ENCODE measurements at places on chromosomes 16 and 17. TPM values are rescaled to one million over a fixed set of nuclear protein-coding genes. Genes with fewer than 3 reads are reported as not detected.

The BAIAP3 gene
- total RNA-seq: 0.18 TPM

The GAS2L2 gene
- not detected for total RNA-seq

DNA sequence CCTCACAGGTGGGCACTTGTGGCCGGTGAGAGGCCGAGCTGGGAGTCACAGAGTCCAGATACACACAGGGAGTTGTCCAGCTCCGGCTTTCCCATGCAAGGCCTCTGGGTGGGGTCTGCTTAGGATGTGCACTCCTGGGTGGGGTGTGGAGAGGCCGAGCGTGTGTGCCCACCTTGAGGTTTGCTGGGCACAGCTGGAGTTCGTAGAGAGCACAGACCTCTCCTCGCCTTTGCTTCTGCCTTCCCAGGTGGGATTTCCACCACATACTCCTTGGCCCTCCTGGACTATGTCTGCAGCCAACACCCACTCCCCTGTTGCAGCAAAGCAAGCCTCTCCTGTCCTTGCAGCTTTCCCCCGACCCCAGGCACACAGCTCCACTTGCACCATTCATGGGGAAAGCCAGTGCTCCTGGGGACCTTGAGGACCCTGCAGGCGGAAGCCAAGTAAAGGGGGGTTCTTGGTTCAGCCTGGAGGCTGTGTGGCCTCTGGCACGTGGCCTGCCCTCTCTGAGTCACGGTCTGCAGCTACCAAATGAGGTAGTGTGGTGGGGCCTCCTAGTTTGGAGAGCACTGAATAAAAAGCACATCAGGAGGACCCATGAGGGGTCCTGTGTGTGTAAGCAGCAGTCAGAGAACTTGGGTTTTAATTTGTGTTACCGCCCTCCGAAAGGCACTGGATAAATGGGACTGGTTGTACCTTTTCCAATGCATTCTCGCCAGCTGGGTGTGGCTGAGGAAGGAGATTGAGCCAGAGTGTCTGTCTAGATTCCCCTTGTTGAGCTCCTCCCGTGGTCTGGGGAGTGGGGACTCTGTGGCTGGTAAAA, 31.5 kb downstream of the MPRIP start:
- no peak for DNase-seq

DNA sequence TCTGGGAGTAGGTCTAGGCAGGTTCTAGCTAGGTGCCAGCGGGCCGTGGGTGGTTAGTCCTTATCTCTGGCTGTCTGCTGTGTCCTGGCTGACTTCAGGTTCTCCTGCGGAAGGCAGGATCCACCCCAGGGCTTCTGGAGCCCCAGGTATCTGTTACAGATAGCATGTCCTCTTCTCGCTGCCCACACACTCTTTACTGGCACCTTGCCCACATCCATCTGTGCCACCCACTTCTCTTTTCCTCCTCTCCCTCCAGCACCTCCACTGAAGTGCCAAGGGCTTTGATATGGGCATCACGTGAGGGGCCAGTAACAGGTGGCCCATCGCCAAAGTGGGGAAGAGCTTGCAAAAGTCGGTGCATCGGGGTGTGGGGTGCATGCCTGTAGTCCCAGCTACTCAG, 4.6 kb upstream of the MPP2 start:
- no peak for DNase-seq

The KRT14 gene
- total RNA-seq: not detected

- no peak for DNase-seq
Observed at GRCh38 chr17:77279448-77280303, 138.9 kb downstream of the SEC14L1 start.

- no peak for DNase-seq
Observed at GRCh38 chr16:64012166-64012565, 1109.7 kb downstream of the CDH11 start.

The ALOX15B gene
- total RNA-seq: not detected

The WBP2 gene
- total RNA-seq: 74.4 TPM

GRCh38 chr16:68393333-68393732, 55.0 kb downstream of the SMPD3 start:
- no peak for DNase-seq

The PYY gene
- 0.36 TPM for total RNA-seq

The KRTAP4-9 gene
- total RNA-seq: not detected

The SLC13A2 gene
- total RNA-seq: not detected

The CFAP52 gene
- not detected for total RNA-seq

DNA sequence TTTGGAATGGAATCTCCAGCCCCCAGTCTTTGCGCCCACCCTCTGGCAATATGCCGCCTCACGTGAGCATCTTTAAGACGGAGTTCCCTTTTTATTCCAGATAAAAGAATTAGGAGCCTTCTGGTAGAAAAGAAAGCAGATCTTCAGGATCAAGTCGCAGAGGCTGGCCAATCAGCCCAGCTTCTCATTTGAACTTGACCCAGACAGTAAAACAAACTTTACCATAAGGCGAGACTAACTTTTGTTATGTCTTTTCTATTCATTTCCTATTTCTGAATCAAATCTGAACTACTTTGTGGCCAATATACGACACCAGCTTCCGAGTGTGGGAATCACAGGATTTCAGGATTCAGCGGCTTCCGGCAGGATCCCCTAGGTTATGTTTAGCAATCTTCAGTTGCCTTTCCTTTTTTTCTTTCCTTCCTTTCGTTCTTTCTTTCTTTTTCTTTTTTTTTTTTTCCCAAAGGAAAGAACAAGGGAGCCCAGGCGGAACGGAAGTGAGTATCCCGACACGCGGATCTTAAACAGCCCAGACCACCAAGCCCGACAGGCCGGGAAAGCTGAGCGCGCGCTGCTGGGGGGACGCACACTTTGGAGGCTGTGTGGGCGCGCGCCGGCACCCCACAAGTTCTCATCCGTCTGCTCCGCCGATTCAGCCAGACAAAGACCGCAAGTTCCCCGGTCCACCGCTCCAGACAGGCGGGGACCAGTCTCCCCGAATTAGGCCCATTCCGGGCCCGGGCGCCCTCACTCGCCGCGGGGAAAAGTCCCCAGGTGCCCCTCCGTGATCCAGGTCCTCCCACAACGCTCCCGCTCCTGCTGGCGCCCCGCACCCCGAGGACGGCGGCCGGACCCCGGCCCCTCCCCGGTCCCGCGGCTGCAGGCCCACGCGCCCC, 633 bp downstream of the TBC1D16 start:
- peak; percentile 17 for DNase-seq

The ABCC11 gene
- not detected for total RNA-seq

GRCh38 chr16:17293813-17294558, 176.8 kb downstream of the XYLT1 start:
- no peak for DNase-seq
